ENCODE measurements at places on chromosomes 12 and 14. TPM values are rescaled to one million over a fixed set of nuclear protein-coding genes. Genes with fewer than 3 reads are reported as not detected.
A peak's percentile ranks its signal among the peaks of the same experiment; 100 is the strongest.

Gene SUSD6
- 22.6 TPM for polyA plus RNA-seq

Gene DEGS2
- 0.63 TPM for polyA plus RNA-seq

Gene IL22
- polyA plus RNA-seq = not detected

Gene TCL1B
- not detected for polyA plus RNA-seq

Gene TUNAR
- polyA plus RNA-seq = not detected

Gene AMN
- 0.59 TPM for polyA plus RNA-seq

Gene PFDN5
- polyA plus RNA-seq = 416 TPM

Gene RHOJ
- polyA plus RNA-seq = 23.4 TPM

Gene CLEC4D
- not detected for polyA plus RNA-seq

Gene PRH2
- polyA plus RNA-seq = not detected

DNA sequence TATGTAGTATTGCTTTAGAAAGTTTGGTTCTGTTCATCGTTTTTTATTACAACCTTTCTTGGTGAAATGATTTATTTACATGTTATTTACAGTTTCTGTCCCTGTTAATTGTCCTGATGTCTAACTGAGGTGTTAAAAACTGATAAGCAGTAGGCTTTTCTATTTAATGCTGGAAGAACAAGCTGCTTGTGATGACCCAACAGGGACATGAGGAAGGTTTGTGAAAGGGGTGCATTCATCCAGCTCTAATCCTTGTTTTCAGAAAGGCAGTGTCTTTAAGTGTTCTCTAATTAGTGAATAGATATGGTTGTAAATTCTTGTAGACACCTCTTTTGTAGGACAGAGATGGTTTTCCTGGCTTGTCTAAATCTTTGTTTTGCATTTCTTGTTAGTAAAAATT, 191.4 kb downstream of the FOXA1 start:
- no peak for DNase-seq

DNA sequence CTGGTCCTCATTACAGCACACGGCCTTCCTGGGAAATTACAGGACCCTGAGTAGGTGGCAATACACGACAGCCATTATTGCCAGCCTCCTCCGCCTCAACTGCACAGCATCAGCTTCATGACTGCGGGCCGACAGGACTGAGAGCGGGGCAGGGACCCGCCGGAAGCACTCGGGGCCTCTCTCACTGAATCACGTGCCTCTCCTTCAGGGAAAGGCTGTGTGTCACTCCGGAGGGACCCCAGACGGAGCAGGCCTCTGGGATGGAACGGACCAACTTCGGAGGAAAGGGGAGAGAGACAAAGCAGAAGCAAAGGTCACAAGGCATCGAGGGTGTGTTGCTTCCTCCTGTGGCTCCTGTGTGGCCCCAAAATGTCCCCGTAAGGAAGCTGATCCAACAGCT, 90.0 kb downstream of the RNF34 start:
- DNase-seq = no peak

- DNase-seq = no peak
Measured at GRCh38 chr14:65349100-65349499, 63.4 kb upstream of the FUT8 start.

DNA sequence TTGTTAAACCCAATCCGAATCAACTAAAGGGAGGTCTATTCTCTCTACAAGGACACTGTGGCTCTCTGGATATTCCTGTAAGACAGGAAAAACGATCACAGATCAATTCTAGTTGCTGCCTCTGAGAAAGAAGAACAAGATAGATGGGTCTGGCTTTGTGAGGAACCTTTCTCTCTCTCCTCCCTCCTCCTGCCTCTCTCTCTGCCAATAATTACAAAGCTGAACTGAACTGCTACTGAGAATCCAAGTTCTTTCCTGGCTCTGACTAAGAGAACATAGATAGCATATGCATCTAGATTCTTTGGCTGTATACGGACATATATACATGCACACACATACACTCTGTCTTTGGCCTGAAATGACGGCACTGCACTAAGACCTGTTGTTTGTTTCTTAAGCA, 27.6 kb downstream of the ETV6 start:
- DNase-seq = peak; percentile 37

- DNase-seq = no peak
Measured at GRCh38 chr12:122031342-122032216, 9.9 kb downstream of the BCL7A start.

GRCh38 chr12:3223601-3224529, 146.7 kb downstream of the TSPAN9 start:
- DNase-seq = no peak

DNA sequence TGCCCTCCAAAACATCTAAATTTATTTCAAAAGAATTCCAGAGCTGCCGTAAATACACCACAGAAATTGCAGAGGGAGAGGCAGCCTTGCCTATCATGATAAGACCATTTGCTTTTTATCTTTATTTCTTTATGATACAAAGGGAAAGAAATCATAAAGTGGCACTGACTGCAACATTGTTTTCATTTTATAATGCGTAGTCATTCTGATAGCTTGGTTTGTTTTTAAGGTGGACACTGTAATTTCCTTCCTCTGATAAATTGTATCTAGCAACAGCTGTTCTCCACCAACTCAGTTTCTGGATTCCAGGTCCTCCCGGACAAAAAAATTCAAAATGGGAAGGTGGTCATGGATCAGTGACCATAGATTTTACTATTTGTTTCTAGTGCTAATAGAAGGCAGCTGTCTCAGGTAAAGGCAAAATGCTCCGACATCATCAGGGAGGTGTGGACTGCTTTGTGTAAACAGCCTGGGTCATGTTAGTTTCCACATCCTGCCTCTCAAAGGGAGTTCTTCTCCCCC, 623 bp upstream of the TSPAN8 start:
- DNase-seq = no peak

DNA sequence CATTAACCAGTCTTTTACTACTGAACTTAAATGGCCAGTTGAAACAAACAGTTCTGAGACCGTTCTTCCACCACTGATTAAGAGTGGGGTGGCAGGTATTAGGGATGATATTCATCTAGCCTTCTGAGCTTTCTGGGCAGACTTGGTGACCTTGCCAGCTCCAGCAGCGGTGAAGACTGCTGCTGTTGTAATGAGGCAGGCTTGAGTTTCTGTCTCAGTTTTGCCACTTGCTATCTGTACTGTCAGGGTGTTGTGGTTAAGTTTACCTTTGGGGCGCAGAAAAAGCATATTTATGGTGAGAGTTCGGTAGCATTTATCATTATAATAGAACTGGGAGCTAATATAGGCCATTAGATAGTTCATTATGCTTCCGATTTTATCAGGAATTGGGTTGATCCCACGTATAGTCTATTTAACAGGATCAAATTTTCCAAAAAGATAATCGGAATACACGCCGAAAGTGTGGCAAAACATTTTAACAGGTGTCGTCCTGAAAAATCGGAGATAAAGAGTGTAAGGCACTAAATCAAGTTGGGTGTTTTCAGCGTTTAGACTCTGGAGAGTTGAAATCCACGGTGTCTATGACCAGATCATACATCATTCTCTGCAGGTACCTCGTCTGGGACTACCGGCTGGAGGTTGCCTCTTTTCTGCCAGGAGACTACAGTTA, 688 bp upstream of the NECAP1 start:
- no peak for DNase-seq

DNA sequence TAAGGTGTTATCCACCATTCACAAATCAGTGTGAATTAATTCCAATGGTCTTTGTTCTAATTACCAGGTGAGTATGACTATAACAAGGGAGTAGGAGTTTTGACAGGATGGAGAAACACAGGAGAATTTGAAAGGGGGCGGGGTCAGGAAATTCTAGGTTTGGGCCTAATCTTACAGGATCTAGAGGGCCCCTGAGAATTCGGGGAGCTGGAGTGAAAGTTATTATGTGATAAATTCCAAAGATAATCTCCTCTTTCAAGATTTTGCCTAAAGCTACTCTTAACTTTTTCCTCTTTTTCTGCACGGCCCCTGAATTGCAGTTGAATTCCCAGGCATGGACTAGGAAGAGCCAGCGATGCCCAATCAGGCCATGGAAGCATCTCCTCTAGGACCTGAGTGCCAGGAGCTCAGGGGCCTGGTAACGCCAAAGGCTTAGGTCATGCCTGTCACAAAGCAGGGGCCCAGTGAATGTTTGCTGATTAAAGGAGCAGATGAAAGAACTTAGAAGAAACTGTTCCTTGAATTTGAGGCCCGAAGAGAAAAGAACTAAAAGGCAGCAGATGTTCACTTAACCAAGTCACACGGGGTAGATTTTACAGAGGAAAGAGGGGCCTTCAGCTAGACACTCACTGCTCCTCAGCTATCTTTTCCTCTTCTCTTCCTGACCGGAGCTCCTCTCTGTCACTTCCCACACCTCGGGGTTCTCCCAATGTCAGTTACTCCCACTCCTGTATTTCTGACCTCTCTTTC, 195.5 kb downstream of the PPM1H start:
- no peak for DNase-seq

DNA sequence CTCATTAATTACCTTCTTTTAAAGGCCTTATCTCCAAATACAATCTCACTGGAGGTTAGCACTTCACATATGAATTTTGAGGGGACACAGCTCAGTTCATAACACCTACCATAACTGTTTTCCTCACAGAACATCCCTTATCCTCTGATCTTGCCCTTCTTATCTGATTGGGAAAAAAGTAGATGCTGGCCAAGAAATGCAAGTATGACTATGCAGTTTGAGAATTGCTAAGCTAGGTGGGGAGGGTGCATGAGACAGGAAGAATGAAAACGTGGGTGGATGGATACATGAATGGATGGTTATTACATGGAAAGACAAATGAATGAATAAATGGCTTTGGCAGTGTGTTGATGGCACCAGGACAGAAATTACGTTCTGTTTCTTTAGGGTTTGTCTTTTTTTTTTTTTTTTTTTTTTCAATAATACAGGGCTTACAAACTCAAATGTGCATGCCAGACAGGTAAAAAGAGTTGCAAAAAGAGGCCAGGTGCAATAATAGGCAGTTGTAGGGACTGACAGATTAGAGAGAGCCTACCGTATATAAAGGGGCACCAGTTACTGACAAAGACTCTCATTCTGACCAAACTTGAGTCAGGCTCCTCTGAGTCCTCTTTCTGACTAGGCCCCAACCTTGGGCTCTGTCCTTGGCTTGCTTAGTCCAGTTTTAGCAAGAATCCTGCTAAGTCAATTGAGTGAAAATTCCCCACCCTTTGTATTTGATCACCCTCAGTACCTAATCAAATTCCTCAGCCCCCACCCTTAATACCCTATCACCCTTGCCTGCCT, 304.9 kb downstream of the ZFP36L1 start:
- no peak for DNase-seq

DNA sequence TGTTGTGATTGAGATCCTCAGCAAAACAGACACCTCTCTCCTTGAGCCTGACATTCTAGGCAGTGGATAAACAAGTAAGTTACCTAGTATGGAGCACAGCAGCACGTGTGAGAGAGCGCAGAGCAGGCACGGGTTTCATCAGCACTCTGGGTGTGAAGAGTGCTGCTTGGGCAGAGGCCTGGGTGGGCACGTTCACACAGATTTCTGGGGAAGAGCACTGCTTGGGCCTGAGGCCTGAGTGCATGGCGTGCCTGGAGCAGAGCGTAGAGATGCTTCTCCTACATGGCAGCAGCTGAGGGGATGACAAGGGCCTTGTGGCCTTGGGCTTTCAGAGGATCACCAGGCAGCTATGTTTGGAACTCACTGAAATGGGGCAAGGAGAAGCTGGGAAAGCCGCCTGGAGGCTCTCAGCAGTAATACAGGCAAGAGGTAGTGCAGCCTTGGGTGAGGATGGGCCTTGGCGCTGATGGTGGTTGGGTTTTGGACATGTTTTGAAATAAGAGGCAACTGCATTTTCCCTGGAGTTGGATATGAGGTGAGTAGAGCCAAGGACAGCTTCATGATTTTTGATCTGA, 17.6 kb downstream of the CKB start:
- no peak for DNase-seq

DNA sequence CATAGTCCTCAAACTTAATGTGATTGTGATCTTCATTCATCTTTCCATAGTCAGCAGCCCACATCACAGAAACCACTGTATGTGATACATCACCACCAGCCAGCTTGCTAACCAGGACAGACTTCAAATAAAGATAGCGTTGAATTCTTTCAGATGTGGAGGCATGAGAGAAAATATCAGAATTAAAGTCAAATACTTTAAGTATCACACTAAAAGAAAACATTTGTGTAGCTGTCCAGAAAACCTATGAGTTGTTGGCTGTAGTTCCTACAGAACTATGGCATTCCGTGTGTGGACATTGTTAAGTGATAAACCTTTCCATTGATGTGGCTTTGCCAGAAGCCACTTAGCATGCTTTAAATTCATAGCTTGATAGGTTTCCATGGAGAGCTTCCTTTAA, 105.1 kb downstream of the LLPH start:
- no peak for DNase-seq

- no peak for DNase-seq
Measured at GRCh38 chr12:132071830-132072384, 72.2 kb downstream of the DDX51 start.

DNA sequence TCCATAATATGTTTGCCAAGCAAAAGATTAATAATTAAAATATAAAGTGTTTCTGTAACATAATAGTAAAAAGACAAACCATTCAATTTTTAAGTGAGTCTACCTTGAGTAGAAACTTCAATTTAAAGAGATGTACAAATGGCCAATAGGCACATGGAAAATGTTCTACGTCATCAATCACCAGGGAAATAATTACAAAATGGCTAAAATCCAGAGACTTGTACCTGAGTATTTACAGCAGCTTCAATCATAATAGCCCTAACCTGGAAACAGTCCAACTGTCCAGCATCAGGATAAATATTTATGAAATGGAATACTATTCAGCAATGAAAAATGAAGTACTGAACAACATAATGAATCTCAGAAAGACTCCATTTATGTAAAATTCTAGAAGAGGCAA, 95.5 kb upstream of the FAR2 start:
- DNase-seq = no peak

DNA sequence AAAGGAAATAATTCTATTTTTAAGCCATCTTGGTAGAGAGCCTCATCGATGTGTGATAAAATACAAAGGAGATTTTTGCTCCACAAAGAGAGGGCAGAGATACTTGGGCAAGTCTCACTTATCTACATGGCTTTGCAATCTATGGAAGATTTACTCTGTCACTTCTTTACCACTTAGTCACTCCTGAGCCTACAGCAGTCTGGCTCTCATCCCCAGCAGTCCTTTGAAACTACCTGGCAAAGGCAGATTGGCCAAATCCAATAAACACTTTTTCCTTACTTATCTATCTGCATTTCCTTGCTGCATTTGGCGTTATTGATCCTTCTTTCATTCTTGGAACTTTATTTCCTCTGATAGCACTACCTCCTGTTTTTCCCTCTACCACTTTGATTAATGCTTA, 170.0 kb downstream of the TRHDE start:
- no peak for DNase-seq

DNA sequence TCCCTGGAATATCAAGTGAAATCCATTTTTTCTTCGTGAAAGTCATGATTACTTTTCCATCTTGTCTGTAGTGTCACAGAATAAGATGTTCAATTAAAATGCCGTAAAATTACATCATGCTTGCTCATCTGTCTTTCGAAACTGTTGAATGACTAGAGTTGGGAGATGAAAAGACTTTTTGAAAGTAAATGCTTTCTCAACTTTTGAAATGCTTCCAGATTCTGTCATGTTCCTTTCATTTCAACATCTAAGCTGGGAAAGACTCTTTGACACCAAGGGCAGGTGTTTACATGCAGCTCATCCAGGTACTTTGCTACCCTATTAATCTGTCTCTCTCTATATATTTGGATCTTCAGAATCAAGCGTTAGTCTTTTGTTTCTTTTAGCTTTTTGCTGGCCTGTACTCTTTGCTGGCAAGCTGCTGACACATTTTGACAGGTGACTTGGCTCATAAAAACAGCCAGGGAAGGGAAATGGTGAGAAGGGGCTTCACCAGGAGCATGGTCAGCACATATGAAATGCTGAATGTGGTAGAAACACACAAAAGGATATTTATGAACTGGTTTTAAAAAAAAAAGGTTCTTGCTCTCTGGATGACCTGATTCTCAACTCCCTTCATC, 77.0 kb upstream of the METAP2 start:
- DNase-seq = no peak

- no peak for DNase-seq
Measured at GRCh38 chr12:46460682-46461210, 88.2 kb upstream of the SLC38A2 start.
